HepG2 (cell line): ENCODE measurements at places on chromosomes 7 and 10.

- no peak for DNase-seq
These were observed 44.9 kb upstream of the MYL10 start for GRCh38 chr7:101673951-101674350.

DNA sequence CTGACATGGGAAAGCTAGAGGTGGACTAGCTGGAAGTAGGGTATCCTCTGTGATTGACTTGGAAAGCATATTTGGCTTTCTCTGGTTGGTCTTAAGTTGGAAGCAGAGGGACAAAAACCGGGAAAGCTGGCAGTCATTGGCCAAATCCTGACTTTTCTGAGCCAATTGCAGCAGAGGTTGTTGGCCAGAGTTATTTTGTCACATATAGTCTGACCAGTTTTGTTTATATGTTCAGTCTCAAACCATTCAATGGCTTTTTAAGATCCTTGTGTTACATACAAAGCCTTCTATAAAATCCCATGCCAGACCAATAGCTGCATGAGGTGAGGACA lies 6.3 kb downstream of the CFAP69 start:
- no peak for DNase-seq

GRCh38 chr7:43443381-43443780 lies 139.5 kb upstream of the STK17A start:
- DNase-seq, result no peak

DNA sequence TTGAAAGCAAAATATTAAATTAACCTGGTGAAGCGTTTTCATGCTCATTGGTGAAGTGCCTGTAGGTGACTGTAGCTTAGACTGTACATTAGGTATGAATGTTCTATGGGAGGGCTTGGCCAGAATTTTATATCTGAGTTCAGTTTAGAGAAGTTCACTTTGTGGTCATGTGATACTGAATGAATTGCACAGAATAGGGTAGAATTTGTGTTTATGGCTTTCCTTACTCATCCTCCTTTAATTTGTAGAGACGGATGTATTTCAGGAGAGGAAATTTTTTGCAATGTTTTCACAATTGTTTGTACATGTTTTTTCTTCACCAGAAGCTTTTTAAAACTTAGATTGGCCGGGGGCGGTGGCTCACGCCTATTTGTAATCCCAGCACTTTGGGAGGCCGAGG lies 32.3 kb downstream of the REEP3 start:
- DNase-seq, result no peak

- no peak for DNase-seq
These were observed 23.2 kb downstream of the PNLIPRP3 start for GRCh38 chr10:116450861-116451260.
